ENCODE measurements at places on chromosomes 5 and 9.
A peak's percentile ranks its signal among the peaks of the same experiment; 100 is the strongest.

DNA sequence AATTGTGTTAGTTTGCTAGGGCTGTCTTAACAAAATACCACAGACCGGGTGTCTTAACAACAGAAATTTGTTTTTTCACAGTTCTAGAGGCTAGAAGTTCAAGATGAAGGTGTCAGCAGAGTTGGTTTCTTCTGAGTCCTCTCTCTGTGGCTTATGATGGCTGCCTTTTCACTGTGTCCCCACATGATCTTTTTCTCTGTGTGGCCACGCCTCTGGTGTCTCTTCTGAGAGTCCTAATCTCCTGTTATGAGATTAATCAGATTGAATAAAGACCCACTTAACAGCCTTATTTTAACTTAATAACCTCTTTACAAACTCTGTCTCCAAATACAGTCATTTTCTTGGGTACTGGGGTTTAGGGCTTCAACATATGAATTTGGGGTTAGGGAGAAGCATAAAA, 561.1 kb downstream of the NR2F1-AS1 start:
- DNase-seq: no peak

DNA sequence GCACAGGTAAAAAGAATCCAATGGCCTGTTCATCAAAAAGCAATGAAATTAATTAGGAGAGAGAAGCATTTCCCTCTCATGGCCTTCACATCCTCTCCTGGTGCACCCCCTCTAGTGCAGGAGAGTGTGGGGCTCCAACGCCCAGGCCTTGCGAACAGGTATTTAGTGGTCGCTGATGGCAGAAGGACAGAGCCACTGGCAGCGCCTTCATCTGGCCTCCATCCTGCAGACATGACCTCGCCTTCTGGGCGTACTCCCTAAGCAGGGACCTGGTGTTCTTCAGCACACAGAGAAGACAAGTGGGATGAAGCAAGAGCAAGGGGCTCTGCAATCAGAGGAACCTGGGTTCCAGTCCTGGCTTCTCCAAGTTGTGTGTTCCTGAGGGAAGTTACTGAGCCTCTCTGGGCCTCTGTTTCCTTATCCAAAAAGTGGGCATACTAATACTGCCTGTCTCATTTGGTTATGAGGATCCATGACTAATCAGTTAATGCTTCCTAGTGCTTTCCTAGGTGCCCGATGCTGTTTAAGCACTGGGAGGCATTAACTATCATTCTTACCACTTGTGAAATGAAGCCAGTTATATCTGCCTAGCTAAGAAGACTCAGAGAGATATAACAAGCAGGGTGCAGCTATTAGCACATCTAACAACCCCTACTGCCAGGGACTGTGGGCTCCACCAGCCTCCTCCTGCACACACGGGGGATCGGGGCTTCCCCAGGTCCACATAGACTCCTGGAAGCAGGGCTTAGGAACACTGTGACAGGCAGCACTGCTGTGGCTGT, 77.3 kb downstream of the SEMA4D start:
- no peak for DNase-seq

GRCh38 chr5:54602475-54602874, 84.9 kb downstream of the SNX18 start:
- DNase-seq: no peak

DNA sequence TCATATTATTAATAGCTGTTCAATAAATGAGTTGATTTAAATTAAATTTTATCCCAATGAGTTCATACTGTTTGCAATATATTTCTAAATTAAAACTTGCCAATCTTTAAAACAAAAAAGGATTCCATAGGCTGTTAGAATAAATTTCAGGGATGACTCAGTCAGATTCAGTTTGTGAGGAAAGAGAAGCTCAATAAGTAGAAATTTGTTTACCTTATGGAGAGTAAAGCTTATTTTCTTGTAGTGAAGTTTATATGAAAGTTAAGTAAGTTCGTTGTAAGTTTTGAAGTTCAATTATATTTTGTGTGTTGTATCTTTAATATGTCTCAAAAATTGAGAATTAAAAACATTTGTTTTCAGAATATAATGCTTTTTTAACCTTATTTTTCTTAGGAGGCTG, 29.0 kb downstream of the GPBP1 start:
- DNase-seq: no peak

- no peak for DNase-seq
Observed at GRCh38 chr5:103690676-103691075, 128.1 kb upstream of the NUDT12 start.

DNA sequence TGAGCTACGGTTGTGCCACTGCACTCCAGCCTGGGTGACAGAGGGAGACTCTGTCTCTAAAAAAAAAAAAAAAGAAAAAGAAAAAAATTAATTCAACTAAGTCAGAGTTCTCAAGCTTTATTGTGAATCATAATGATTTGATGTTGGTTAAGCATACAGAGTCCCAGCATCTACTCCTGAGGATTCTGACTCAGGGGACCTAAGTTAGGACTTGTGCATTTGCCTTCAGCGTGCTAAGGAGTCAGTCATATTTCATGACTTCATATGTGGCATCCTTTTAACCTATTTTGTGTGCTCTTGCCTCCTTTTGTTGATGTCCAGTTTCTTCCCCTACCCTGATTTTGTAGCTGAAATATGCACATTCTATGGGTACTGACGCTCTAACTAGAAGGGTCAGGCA, 2.9 kb downstream of the MYOZ3 start:
- no peak for DNase-seq

GRCh38 chr9:135568026-135568425, 6.5 kb downstream of the PAEP start:
- DNase-seq: no peak

DNA sequence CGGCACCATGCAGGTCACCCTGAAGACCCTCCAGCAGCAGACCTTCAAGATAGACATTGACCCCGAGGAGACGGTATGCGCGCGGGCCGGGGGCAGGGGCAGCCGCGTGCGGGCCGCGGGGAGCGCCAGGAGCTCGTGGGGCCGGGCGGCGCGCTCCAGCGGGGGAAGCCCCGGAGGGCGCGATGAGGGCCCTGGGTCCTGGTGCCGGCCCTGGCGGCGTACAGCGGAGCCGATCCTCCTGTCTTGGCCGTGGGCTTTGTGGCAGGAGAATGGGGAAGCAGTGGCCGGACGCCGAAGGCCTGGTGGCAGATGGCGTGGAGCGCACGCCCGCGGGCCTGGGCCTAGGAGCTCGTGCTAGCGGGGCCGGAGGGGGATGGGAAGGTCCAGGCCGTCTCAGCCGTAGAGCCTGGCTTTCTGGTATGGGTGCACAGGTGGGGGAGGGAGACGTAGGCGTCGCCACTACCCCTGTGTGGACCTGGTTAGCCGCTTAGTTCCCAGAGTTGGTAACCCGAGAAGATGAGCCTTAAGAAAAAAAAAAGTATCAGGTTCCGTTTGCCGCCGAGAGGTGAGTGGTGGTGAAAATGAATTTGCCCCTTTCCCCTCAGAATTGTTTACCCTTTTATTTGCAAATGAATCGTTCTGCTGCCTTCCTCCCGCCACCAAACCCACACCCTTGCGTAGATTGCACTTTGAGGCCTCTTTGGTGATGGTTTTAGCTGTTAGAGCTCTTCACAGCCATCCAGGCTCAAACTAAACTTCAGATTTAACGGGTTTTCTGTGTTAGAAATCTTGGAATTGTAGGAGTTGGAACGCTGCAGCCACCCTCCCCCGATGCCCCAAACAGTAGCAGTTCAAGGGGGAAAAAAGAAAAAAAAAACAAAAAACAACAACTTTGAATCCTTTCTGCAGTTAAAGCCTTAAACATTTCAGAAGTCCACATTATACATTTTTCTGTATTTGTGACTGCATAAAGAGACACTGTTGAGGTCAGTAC, 841 bp downstream of the RAD23B start:
- DNase-seq: peak; percentile 86

DNA sequence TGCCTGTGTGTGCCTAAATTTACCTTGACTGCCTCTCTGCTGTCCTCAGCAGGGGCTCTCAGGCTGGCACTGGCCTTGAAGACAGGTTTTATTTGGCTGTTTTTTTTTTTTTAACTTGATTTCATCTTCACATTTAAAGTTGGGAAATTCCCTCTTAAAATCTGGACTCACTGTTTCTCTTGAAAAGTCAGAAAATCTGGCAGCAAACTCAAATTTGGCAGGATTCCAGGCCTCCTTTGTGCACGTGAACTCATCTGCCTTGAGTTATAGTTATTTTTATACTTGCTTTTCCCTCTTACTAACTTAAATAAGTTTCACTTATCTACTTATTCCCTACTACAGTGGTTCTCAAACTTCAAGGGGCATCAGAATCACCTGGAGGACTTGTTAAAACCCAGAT, 118.4 kb upstream of the MAP3K1 start:
- DNase-seq: peak; percentile 58

GRCh38 chr9:137745541-137745991, 126.8 kb downstream of the EHMT1 start:
- no peak for DNase-seq

- no peak for DNase-seq
Observed at GRCh38 chr9:116701940-116702642, 15.0 kb downstream of the TRIM32 start.

DNA sequence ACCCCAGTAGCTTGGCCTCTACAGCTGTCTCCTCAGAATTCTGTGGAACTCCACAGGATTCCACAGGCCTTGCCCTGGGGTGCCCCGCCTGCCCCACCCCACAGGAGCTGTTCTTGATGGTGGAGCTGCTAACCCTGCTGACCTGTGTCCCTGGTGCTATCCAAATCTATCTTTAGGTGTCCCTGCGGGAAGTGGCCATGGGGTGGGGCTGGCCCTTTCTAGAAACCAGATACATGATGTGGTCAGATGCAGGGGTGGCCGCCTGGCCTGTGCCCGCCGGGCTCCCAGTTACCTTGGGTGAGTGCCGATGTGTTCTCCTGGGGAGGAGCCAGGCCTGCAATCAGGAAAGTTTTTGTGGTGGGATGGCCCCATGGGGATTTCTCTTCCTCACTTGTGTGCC, 34.2 kb downstream of the WNK2 start:
- DNase-seq: no peak

DNA sequence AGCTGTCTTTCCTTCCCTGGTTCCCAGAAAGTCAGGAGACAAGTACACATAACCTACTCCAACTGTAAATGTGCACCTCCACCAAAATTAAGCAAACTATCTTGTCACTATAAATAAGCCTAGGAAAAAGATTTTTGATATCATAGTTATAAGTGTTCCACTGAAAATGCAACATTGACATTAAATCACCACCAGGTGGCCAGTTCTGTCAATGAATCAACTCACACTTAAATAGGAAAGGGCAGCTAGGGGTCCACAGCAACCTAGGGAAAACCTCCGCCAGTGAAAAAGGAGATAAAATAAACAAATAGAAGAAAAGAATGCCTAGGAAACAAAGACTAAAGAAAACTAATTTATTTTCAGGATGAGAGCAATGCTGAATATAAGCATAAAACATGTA, 243.0 kb upstream of the PTPRD start:
- peak; percentile 27 for DNase-seq

DNA sequence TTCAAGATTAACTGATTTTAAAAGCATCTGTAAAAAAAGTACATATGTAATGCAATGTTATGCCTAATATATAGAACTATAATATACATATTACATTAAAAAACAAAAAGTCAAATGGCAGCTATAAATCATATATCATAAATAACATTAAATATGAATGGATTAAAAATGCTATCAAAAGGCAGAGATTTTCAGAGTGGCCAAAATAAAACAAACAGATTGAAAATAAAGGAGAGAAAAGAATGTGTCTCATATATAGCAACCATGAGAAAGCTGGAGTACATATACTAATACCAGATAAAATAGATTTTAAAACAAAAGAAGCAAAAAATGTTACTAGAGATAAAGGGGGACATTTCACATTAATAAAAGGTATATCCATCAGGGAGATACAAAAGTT, 38.5 kb downstream of the S1PR3 start:
- DNase-seq: no peak

- peak; percentile 20 for DNase-seq
Observed at GRCh38 chr5:129367883-129368282, 92.2 kb upstream of the ADAMTS19 start.

GRCh38 chr9:77085416-77085815, 66.0 kb downstream of the FOXB2 start:
- DNase-seq: no peak

GRCh38 chr5:92402045-92402444, 1018.9 kb upstream of the ARRDC3 start:
- DNase-seq: no peak

GRCh38 chr5:141330299-141331080, at the start of gene PCDHGA1:
TSS of gene PCDHGA1 (plus strand) at chr5:141330514.
- DNase-seq: peak; percentile 70

- DNase-seq: no peak
Observed at GRCh38 chr5:81794226-81794625, 43.3 kb upstream of the SSBP2 start.

GRCh38 chr9:85258823-85259370, 482.9 kb downstream of the AGTPBP1 start:
- DNase-seq: peak; percentile 82

DNA sequence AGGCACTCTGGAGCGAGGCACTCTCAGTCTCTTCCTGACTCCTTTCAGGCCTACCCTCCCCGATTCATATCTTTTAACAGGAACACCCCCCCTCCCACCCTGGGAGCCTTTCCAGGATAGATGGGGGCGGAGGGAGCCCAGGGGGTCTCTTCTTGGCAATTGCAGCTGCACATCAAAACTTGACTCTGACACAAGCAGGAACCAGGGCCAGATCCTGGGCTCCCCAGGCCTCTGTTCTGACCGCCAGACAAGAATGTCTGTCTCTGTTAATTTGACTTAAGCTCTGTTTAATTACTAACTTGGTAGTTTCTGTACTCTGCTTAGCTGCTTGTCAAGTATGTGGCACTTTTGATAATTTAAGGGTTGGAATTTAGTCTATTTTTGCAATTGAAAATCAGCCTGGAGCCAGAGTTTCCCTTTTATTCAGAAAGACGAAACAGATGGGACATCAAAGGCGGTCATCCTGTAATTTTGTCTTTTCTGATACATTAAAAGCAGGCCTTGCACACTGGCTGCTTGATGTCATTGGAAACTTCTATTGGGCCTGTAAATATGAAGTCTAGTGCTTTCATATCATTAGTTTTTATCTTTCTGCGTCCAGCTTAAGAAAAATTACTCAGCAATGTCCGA, 43.3 kb downstream of the ACTL7B start:
- DNase-seq: no peak

GRCh38 chr5:68382640-68383039, 167.1 kb downstream of the PIK3R1 start:
- DNase-seq: no peak

Measured in MM.1S (cell line).